GM06990 (cell line): ENCODE measurements at places on chromosomes 2 and 18.

DNA sequence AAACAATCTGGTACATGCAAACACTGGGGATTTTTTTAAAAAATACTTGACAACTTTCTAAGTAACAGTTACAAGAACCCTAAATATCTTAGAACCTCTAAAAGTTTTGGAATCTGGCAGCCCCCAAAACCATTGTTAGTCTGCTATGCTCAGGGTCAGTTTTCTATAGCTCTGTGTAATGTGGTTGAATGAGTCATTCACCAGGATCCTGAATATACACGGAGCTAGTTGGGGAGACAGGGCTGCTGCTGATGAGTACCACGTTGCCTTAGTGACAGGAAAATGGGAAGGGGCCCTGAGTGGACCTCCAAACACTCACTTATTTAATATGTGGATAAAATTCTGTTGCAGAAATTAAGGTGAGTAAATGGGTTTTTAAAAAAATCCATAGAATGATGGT, 36.9 kb upstream of the TANC1 start:
- no peak for DNase-seq

GRCh38 chr18:58645398-58645797, 16.5 kb upstream of the ALPK2 start:
- DNase-seq, result no peak

DNA sequence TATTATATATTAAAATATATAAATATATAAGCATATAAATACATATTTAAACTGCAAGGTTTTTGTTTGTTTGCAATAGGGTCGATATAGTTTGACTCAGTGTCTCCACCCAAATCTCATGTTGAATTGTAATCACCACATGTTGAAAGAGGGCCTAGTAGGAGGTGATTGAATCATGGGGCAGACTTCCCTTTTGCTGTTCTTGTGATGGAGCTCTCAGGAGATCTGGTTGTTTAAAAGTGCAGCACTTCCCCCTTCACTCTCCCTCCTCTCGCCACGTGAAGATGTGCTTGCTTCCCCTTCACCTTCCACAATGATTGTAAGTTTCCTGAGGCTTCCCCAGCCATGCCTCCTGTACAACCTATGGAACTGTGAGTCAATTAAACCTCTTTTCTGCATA, 2137.3 kb upstream of the CELF4 start:
- no peak for DNase-seq

DNA sequence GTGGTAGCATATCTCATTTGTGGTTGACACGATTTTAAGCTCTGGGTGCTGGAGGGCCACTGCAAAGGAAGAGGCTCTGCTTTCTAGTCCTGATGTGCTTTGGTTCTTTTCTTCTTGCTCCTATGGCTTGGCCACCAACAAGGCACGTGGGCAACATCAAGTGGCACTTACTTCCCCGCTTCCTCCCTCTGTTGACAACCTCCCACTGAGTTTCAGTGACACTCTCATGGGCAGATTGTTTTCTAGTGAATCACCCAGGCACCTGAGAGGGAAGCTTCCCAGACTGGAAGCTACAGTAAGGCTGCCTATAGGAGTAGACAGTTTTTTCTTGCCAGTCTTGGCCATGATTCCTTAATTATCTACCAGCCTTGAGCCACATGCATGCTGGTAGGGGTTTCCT, 89.0 kb downstream of the NBAS start:
- no peak for DNase-seq

DNA sequence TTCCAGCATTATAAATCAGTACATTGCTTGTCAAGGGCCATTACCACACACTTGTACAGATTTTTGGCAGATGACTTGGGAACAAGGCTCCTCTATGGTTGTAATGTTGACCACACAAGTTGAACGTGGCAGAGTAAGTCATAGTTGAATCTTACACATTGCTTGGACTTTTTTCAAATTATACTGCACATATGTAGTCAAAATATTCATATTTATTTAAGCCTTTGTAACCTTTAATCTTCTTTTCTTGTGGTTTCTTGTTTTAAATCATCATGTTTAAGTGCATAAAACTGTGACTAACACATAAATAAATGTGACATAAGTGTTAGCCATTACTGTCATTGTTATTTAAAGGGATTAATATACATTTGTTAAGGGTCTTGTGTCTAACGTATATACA, 52.1 kb upstream of the EPB41L5 start:
- no peak for DNase-seq

DNA sequence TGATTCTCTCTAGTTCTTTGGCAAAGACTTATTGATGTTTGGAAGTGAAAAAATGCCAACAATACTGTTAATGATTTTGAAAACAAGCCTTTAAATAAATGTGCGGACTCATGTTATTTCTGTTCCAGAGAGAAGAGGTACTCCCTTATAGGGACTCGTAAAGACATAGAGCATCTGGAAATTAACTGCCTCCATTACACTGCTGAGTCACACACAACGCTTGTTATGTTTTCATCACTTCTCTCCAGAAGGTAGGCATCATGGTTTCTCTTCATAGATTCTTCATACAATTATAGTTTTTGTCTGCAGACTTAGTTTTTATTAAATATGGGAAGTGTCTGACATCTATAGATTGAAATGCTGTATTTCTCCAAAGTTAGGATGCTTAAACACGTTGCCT, 302.5 kb upstream of the EPC2 start:
- no peak for DNase-seq

GRCh38 chr2:216985658-216986141, 125.8 kb upstream of the TNP1 start:
- no peak for DNase-seq

- DNase-seq, result no peak
These were observed 60.0 kb upstream of the EDAR start for GRCh38 chr2:109049022-109049421.

GRCh38 chr18:52045946-52046675, 293.9 kb upstream of the DCC start:
- no peak for DNase-seq

- DNase-seq, result no peak
These were observed 383.3 kb downstream of the MTX2 start for GRCh38 chr2:176652300-176653182.

DNA sequence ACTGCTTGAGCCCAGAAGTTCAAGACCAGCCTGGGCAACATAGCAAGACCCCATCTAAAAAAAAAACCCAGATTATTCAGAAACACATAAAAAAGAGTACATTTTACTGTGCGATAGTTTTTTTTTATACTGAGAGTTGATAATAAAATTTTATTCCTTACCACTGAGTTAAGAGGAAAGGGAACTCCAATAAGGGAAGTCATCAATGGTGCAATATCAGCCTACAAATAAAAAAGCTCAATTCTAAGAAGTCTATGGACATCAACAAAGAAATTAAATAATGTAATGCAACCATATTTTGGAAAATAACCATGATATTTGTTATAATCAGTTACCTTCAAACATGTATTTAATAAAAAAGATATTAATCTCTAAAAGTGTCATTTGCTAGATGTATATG, 46.6 kb downstream of the PIGN start:
- DNase-seq, result no peak

- no peak for DNase-seq
These were observed 51.1 kb upstream of the EPC2 start for GRCh38 chr2:148593421-148593820.

GRCh38 chr2:99545066-99545465, 55.2 kb upstream of the REV1 start:
- DNase-seq, result no peak

DNA sequence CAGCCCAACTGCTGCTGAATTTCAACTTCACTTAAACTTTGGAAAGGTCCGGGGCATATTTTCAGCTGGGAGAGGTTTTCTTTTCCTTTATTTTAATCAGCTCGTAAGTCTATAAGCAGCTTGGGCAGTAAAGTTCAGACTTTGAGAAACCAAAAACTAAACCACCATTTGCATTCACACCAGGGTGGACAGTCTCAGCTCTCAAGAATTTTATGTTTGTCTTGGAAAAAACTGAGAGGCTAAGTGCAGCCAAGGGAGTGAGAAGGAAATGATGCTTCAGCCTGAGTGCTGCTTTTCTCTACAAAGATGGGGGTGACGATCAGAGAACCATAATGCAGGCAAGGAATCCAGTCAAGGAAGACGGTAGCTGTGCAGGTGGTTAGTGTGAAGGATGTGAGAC, 30.2 kb downstream of the MCFD2 start:
- DNase-seq, result no peak

GRCh38 chr2:32611366-32611765, 16.5 kb upstream of the TTC27 start:
- DNase-seq, result no peak

DNA sequence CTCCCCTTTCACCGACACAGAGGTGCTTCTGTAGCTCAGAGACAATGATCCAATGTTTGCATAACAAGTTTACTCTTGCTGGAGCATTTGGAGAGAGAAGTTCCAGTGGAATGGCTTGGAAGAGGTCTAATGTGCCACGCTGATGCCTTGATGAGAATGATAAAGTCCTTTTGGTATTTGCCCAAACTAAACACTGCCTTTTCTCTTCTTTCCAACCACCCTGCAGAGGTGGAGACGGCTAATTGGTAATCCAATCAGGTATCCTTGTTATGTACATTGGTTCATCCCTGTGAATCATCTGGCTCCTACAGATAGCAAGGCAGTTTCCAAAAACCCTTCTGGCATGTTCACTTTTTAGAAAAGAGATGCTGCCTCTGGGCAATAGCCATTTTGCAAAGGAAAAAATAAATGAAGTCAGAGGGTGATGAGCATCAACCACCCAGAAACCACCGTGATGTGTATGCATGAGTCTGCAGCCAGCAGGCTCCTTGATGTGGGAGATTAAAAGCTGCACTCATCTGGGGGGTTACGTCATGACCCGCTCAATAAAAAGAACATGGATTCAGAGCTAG, 40.6 kb downstream of the KIAA2012 start:
- no peak for DNase-seq

GRCh38 chr2:191951376-191951775, 104.5 kb upstream of the CAVIN2 start:
- DNase-seq, result no peak

DNA sequence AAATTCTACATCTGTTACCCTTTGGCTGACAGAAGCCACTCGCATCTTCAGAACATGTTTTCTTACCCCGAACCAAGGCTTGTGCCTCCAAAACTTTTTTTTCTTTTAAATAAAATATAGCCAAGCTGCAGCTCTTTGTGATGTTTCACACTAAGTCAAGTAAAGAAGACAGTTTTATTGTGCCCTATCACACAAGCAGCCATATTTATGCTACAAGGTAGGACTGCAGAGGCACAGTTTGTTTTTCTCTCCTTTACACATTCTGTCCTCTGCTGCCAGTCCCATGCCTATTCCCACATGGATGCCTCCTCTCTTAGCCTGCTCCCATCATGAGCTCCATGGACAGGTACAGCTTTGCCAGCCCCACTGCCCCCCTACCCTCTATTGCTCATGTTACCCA, 219.6 kb upstream of the THUMPD2 start:
- DNase-seq, result no peak

DNA sequence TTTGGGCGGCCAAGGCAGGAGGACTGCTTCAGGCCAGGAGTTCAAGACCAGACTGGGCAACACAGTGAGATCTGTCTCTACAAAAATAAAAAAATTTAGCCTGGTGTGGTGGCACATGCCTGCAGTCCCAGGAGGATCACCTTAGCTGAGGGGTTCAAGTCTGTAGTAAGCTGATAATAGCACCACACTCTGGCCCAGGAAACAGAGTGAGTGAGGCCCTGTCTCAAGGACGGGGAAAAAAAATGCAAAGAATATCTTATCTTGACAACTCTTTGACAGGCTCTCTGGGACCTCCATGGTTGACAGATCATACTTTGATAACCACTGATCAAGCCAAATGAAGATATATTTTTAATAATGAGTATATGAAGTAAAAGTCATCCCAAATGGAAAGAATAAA, 22.7 kb downstream of the USP34 start:
- no peak for DNase-seq

DNA sequence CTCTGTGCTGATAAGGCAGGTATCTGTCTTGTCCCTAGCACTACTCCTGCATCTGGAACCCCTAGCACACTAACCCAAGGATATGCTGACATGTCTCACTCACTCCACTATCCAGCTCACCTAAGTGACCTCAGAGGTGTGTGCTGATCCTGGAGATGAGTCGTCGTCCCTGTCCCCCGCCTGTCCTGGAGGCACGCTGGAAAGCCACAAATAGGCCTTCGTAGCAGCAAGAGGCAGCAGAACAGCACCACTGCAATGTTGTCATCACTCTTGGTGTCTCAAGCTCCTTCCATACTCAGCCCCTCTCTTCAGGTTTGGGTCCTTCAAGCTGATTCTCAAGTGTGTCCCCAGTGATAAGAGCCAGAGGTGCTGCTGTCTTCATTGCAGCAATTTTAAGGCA, 73.0 kb upstream of the ITGA6 start:
- DNase-seq, result no peak

DNA sequence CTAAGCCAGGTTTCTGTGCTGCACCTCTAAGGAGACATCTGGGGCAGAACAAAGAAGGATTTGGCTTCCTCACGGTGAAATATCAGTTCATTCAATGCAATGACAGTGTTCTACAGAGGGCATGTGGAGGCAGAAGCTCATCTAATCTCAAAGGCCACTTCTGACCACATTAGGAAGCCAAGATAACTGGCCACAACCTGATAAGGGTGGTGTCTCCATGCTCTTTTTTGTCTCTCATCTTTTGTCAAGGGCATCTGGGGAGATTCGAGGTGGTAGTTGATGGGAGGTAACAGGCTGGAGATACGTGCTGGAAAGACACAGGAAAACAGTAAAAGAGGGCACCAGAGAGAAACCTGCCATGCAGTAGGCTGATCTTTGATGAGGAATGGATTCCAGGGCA, 303.9 kb downstream of the LRATD1 start:
- DNase-seq, result no peak

DNA sequence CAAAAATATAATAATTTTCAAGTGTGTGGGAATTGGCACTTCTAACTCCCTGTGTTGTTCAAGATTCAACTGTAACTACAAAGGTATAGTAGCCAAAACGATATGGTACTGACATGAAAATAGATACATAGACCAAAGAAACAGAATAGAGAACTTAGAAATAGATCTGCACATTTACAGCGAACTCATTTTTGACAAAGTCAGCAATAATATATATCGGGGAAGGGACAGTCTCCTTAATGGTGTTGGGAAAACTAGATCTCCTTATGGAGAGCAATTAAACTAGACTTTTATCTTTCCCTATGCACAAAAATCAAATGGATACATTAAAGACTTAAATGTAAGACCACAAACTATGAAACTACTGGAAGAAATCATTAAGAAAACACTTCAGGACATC, 1530.6 kb upstream of the SLC39A10 start:
- no peak for DNase-seq

DNA sequence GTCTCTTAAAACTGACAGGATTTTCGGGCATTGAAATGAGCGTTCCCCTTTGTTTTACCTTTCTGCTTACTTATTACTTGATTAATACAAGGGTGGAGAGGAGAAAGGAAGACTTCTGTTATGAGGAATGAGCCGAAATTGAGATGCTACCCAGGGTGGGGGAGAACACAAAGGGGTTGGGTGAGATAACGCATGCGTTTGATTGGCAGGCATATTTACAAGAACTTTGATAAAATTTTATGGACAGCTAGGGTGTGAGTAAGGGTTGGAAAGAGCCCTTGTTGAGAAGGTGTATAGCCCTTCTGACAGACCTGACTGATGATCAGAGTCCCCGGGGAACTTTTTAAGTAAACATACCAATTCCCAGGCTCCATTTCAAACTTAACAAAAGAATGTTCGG, 1.8 kb downstream of the RNF138 start:
- no peak for DNase-seq
